Subcutaneous adipose tissue (tissue), 4 donors: ENCODE measurements at places on chromosomes 2 and 18. TPM values are rescaled to one million over a fixed set of nuclear protein-coding genes. Genes with fewer than 3 reads are reported as not detected.

ABHD3 gene
- 13.7 TPM for total RNA-seq

FBXO48 gene
- total RNA-seq: 1.7 TPM

SCLY gene
- total RNA-seq: 8.5 TPM

CIB4 gene
- not detected for total RNA-seq

EFR3B gene
- 0.66 TPM for total RNA-seq

VRK2 gene
- 28.6 TPM for total RNA-seq

TFPI gene
- 219 TPM for total RNA-seq

FBXO11 gene
- total RNA-seq: 90.7 TPM

BMP10 gene
- total RNA-seq: not detected

LCT gene
- total RNA-seq: not detected

ZNG1B gene
- 25.1 TPM for total RNA-seq
